ENCODE measurements at places on chromosomes 2 and 18. TPM values are rescaled to one million over a fixed set of nuclear protein-coding genes. Genes with fewer than 3 reads are reported as not detected.

ITGA6 gene
- polyA plus RNA-seq = 18.4 TPM

- no peaks in the 10 kb centered on the region for H3K4me1 ChIP-seq
- H3K27ac ChIP-seq = no peak overlapping the region
- H3K27me3 ChIP-seq = no peaks in the 10 kb centered on the region
- H3K36me3 ChIP-seq = no peaks in the 10 kb centered on the region
- peak; percentile 62 for DNase-seq
These were observed 114.8 kb upstream of the PTPRM start for GRCh38 chr18:7452331-7452730.

- no peak overlapping the region for H3K4me3 ChIP-seq
- peak; percentile 43 for DNase-seq
- no peaks in the 10 kb centered on the region for H3K36me3 ChIP-seq
- no peaks in the 10 kb centered on the region for H3K27me3 ChIP-seq
- no peak overlapping the region for H3K27ac ChIP-seq
These were observed 65.0 kb upstream of the NYAP2 start for GRCh38 chr2:225334514-225334913.

DNA sequence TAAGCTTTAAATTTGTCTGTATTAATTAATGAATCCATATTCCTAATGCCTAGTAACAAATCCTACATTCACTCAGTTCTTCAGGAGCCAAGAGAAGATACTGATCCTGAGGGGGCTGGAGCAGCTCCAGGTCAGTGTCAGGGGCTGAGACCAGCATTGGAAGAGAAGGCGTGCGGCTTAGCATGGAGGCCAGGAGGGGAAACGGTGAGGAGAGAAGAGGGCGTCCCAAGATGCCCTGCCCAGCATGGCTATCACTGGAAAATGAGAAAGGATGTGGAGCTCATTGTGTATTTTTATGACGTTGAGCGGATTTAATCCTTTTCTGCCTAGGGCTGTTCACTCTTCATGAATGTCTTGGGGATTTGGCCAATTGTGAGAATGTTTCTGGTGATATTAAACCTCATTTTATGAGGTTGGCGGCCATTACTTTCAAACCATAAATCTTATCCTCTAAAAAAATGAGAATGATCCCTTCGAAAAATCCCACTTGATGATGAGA is 131.7 kb downstream of the KCTD1 start:
- H3K4me3 ChIP-seq = no peak overlapping the region
- no peaks in the 10 kb centered on the region for H3K27me3 ChIP-seq
- no peaks in the 10 kb centered on the region for H3K4me1 ChIP-seq
- no peak overlapping the region for H3K27ac ChIP-seq

DNA sequence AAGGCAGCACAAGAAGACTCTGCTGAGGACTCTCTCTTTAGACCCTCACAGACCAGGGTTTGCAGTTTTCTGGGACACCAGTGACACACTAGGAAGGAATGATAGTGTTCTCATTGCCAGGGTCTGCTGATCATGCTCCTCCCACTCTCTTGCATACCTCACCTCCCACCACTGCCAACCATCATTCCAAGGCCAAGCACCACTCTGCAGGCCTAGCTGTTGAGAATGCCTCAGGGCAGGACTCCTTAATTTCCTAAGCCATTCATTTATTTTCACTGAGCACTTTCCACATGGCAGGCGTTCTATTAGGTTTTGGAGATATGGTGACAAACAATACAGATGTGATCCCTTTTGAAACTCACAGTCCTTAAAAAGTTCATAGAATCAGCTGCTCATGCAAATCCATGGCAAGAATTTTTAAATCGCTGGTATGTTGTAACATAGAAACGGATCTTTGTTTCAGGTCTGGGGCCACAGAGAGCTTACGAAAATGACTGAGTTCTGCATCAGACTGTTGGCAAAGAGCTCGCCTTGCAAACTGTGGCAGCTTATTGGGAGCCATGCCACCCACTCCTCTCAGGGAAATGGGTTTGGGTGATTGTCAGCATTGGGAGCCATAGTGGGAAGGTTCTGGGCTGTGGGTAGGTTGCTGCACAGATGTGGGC is 78.5 kb downstream of the XDH start:
- H3K27me3 ChIP-seq = no peaks in the 10 kb centered on the region
- no peak overlapping the region for H3K27ac ChIP-seq
- no peaks in the 10 kb centered on the region for H3K4me1 ChIP-seq
- DNase-seq = no peak
- no peak overlapping the region for H3K4me3 ChIP-seq

GRCh38 chr2:202782940-202783558 is 88.5 kb downstream of the ICA1L start:
- no peak for DNase-seq
- no peaks in the 10 kb centered on the region for H3K27me3 ChIP-seq
- H3K4me3 ChIP-seq = no peak overlapping the region

- no peaks in the 10 kb centered on the region for H3K27me3 ChIP-seq
- no peaks in the 10 kb centered on the region for H3K36me3 ChIP-seq
- no peak for DNase-seq
- H3K4me3 ChIP-seq = no peak overlapping the region
- no peak overlapping the region for H3K27ac ChIP-seq
These were observed 88.4 kb downstream of the SEMA4F start for GRCh38 chr2:74742471-74742870.

Measured in stomach (tissue), 19 donors.